ENCODE measurements at places on chromosomes 11 and 22.
A peak's percentile ranks its signal among the peaks of the same experiment; 100 is the strongest.

GRCh38 chr11:19013181-19013857, 47.2 kb downstream of the MRGPRX2 start:
- no peak for DNase-seq

DNA sequence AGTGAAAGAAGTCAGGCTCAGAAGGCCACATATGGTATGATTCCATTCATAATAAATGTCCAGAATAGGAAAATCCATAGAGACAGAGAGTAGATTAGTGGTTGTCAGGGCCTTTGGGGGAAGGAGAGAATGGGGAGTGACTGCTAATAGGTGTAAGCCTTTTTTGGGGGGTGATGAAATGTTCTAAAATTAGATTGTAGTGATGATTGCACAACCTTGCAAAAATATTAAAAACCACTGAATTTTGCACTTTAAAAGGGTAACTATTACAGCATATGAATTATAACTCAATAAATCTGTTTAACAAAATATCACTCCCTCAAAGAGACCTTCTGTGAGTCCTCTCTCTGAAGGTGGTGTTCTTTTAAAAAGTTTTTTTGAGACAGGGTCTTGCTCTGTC, 72.3 kb upstream of the GRK3 start:
- no peak for DNase-seq

- no peak for DNase-seq
Observed at GRCh38 chr11:117913736-117914397, 15.3 kb downstream of the TMPRSS13 start.

DNA sequence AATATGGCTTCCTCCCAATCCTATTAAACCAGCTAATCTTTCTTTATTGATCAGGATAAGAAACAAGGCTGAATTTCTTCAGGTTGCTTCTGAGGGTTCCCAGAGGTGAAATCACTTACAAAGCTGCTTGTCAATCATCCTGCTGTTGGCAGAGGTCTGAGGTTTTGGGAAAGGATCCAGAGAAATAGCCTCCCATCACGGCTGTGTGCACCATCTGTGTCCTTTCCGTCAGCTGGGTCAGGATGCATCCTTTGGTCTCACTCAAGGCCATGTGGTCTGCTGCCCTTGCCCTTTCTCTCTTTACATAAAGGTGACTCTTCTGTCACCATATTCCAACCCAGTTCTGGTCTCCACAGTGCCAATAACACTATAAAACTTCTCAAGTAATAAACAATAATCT, 113.4 kb upstream of the TEAD1 start:
- DNase-seq: no peak

DNA sequence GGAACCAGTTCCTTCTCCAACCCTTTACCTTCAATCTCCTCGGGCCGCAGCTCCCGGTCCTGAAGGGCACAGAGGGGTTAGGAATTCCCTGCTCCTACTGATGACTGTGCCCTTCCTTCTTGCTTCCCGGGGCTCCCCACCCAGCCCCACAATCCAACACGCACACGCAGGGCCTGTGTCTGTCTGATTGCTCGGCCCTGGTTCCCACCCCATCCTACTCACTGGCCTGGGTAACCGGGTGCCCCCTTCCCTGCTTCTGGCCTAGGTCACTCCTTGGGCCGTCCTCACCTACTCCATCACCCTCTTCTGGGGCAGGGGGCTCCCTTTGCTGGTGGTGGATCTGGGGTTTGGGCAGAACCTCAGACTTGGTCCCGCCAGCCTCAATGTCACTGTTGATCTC, 1.3 kb downstream of the CABP2 start:
- DNase-seq: no peak

- no peak for DNase-seq
Observed at GRCh38 chr11:76410851-76411357, 29.8 kb downstream of the GVQW3 start.

GRCh38 chr11:9274499-9275258, 9.5 kb upstream of the DENND5A start:
- DNase-seq: no peak

DNA sequence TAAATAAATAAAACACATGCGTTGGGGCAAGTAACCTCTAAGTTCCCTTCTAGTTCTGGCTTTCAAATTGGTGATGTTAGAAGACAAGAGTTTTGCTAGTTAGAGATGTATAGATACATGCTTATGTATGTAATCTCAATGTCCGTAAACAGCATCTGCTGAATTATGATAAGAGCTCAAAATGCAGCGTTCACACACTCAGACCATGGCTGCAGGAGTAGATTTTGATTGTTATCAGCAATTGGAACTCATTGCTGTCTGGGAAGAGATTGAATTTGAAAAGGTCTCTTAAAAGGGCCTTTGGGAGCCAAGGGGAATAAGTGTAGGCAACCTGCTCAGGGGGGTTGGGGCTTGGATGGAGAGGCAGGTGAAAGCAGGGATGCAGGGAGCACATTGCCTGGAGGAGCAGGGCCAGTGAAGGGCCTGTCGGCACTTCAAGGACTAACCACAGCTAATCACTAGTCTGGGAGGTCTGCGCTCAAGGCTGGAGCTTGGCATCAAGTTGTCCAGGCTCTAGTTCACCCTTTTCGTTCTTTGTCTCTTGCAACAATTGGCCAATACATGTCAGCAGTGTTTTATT, 2.7 kb upstream of the RAG1 start:
- DNase-seq: no peak

GRCh38 chr22:43160497-43161126, 9.3 kb downstream of the TSPO start:
- DNase-seq: no peak

- no peak for DNase-seq
Observed at GRCh38 chr11:110314366-110315095, 18.1 kb upstream of the RDX start.

DNA sequence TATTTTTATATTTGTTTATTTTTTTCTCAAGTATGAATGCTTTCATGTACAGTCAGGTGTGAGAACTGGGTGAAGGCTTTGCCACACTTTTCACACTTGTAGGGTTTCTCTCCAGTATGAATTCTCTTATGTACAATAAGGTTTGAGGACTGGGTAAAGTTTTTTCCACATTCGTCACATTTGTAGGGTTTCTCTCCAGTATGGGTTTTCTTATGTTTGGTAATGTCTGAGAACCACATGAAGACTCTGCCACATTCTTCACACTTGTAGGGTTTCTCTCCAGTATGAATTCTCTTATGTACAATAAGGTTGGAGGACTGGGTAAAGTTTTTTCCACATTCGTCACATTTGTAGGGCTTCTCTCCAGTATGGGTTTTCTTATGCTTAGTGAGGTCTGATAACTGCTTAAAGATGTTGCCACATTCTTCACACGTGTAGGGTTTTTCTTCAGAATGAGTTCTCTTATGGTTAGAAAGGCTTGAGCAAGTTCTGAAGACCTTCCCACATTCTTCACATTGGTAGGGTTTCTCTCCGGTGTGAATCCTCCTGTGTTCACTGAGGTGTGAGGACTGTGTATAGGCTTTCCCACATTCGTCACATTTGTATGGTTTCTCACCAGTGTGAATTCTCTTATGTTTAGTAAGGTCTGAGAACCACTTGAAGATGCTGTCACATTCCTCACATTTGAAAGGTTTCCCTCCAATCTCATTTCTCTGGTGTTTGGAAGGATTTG, 19.7 kb downstream of the ZNF195 start:
- DNase-seq: no peak

- no peak for DNase-seq
Observed at GRCh38 chr11:15726893-15727519, 612.3 kb downstream of the INSC start.

- no peak for DNase-seq
Observed at GRCh38 chr11:116101902-116102301, 597.7 kb upstream of the CADM1 start.

GRCh38 chr11:14555818-14556217, 35.6 kb upstream of the PSMA1 start:
- no peak for DNase-seq

DNA sequence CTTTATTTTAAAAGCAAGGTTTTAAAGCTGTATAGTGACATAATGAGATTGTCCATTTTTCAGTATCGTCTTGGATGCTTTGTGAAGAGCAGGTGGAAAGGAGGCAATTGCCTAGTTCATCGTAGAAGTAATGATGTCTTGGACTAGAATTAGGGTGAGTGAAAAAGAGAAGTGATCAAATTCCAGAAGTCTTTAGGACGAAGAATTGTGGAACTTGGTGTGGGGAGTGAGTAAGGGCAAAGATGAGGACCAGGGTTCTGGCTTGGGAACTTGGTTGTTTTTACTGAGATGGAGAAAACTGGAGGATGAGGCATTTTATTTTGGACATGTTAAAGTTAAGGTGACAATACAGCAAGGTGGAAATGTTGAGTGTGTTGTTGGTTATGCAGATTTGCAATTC, 1.2 kb downstream of the ILK start:
- DNase-seq: no peak

DNA sequence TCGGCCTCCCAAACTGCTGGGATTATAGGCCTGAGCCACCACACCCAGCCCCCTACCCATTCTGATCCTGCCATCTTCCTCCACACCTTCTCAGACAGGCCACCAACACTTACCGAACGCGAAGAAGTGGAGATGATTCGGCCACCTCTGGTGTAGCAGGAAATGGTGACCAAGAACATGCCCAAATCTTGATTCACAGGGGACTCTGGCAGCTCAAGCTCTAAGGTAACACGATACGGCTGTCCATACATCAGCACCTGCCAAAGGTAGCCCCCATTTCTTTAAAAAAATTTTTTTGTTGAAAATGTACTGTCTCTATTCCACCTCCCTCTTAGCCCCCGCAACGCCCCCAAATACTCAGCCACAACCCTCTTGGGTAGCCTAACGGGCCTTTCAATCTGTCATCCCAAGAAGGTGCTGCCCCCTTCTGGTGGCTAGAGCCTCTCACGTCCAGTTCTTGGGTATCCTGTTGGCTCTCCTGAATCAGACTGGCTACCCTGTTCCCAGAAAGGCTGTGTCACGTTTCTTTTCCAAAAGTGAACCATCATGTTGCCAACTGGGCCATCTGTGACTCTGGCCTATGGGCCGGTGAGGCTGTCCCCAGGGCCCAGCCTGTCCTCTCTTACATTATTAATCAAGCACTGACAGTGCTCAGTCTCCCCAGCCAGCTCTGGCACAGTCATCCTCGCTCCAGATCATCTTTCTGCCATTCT, 5.3 kb upstream of the LRRN4CL start:
- DNase-seq: peak; percentile 73

DNA sequence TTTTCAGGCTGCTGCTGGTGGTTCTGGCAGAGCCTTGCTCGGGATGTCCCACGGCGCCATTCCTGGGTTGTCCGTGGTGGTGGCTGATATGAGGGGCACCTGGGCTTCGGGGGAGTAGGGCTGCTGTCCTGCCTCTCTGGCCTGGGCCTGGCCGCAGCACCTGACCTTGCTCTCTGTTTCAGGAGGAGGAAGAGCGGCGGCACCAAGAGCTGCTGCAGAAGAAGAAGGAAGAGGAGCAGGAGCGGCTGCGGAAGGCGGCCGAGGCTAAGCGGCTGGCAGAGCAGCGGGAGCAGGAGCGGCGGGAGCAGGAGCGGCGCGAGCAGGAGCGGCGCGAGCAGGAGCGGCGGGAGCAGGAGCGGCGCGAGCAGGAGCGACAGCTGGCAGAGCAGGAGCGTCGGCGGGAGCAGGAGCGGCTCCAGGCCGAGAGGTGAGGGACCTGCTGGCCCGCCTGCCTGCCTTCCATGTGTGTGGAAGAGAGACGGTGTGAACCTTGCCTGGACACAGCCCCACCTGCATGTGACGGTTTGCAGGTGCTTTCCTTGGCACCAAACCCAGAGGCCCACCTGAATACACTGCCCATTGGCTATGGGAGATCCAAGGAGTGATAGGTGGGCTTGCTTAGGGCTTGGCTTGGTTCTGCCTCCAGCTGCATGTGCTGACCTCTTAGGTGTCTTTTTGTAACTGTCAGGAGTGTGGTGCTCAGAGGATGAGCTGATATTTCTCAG, 22.8 kb downstream of the INCENP start:
- no peak for DNase-seq

DNA sequence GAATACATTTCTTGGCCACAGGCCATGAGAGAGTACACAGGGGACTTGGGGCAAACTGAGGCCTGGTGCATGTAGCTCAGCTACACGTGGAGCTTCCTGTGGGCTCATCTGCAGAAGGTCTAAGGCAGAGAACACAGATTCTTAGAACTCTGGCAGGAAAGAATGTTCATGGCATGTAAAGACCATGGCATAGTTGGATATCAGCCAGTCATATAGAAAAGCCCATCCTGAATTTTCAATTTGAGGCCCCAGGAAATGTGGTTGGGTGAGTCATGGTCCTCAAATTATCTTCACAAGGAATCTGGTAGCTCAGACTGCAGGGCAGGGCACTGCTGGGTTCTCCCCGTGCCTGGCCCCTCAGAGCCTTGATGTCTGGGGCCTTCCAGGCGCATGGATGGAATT, 13.7 kb upstream of the ST3GAL4 start:
- DNase-seq: no peak

DNA sequence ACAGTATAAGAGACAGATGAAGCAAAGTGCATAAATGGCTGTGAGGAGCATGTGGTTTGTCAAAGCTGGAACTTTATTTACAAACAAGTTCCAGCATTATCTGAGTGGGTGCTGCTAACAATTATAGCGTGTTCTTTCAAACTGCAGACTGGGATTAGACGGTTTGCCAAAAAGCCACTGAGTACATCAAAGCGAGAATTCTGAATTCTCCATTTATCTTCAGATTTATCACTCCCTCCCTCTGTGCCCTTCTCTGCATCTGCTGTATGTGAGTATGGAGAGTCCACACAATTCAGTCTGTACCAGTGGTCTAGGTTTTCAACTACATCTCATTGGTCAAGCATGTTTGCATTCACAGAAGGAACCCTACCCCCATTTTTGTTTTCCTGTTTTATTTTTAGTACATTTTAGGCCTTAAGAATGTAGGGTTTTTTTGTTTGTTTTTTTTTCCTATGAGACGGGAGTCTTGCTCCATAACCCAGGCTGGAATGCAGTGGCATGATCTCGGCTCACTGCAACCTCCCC, 18.1 kb upstream of the INCENP start:
- no peak for DNase-seq

- DNase-seq: peak; percentile 34
Observed at GRCh38 chr11:63564056-63564774, 1.0 kb upstream of the PLAAT2 start.

DNA sequence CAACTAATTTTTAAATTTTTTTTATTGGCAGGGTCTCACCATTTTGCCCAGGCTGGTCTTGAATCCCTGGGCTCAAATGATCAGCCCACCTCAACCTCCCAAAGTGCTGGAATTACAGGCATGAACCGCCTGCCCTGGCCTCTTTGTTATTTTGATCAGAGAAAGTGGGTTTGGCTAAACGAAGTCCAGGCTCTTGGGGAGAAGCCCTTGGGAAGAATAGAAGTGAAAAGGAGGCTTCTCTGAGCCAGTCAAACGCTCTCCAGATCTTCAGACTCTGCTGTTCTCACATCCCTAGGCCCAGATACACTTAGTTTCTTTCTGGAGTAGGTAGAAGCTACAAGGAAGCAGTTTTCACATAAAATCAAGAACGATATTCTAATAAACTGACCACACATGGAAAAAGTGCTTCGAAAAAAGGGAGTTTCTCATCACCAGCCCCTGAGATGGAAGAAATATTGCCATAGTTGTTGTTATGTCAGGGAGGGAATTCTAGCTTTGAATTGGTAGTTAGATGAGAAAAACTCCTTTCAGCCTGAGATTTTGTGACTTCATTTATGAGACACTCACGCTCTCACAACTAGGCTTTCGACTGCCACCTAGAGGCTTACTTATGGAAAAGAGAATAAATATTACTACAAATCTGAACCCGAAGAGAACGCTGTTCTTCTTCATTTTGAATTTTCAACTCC, 41.7 kb upstream of the AQP11 start:
- DNase-seq: no peak

Measured in activated naive CD8-positive, alpha-beta T cell treated with anti-CD3 and anti-CD28 coated beads for 36 hours (primary cell).